Fibroblast of skin of right quadriceps (primary cell): ENCODE measurements at places on chromosomes 2 and 18.

DNA sequence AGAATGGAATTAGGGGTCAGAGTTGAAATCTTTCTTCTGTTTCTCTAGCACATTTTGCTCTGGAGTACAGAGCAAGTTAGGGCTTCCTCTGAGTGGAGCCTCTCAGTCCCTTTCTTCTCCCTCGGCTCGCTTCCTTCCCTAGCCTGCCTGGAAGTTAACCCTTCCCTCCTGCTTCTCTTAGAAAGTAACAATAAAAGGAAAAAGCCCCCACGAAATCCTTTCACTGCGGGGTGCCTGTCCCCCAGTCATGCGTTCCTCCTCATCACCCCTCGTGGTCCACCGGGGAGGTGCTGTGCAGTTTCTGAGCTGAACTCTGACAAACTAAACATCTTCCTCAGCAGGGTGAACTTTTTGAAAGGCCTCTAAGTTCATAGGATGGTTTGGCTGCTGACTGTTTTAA, 2.0 kb downstream of the IGFBP2 start:
- DNase-seq = no peak

GRCh38 chr2:160828076-160828475, 332.2 kb upstream of the TANK start:
- DNase-seq = no peak

DNA sequence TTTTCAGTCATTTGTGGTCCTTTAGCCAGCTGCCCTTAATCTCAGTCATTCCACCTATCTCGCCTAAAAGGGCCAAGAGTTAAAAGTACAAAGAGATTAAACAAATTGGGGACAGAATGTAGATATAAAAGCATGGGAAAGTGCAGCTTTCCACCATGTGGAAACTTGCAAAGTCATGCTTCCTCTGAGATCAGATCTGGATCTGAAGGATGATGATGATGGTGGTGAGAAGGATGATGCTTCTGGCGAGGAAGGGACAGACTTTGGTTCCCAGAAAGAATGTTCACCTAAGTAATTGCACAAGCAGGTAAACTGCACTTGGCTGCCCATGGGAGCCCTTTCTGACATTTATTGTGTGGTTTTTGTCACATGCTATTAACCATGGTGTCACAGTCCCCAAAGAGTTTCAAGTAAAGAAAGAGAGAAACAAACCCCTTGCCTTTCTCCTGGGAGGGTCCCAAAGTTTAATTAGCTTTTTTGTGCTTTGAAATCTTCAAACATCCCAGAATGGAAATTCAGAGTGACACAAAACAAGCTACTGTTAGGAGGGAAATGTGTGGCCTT, 34.7 kb downstream of the KLF7 start:
- no peak for DNase-seq

- DNase-seq = no peak
These were observed 5.4 kb downstream of the NEB start for GRCh38 chr2:151728804-151729414.

- DNase-seq = peak; percentile 18
These were observed 135.7 kb downstream of the EVA1A start for GRCh38 chr2:75424936-75425619.

DNA sequence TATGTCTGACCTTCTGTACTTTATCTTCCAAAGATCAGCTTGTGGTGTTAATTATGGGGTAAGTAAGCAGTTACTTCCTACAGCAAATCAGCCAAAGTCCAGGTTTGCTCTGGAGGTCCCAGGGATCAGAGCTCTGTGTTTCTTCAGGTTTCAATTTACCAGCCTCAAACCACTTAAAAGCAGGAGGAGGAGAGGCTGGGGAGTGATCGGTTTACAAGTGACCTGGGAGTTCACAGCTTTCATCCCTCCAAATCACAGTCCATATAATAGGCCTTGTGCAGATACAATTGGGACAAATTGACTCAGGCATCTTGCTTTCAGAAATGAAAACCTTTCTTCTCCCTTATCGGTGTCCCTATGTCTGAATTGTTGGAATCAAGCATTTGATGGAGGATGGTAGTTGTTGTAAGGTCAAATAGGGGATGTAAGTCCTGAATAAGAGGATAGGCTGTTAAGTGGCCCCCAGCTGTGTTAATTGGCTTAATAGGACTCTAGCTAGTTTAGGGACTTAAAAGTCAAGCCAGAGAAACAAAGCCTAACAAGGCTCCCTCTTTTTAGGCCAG, 188.0 kb upstream of the NT5C1B start:
- no peak for DNase-seq

- peak; percentile 52 for DNase-seq
These were observed 203.8 kb downstream of the RDH14 start for GRCh38 chr2:18356676-18357075.

DNA sequence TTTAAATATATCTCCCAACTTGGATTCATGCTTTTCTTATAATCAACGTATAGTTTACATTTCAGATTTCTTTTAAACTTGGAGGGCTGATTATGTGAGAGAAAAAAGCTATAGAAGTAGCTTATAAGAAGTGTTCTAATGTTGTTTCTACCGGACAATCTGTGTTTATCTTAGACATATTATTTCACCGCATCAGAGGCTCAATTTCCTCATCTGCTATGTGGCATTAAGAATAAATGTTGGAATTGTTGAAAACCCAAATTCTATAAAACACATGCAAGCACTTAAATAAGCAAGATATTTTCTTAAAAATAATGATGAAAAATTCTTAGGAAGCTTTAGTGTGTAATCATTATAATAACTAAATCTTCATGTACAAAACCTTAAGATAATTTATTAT, 407.9 kb downstream of the HRH4 start:
- DNase-seq = peak; percentile 67

DNA sequence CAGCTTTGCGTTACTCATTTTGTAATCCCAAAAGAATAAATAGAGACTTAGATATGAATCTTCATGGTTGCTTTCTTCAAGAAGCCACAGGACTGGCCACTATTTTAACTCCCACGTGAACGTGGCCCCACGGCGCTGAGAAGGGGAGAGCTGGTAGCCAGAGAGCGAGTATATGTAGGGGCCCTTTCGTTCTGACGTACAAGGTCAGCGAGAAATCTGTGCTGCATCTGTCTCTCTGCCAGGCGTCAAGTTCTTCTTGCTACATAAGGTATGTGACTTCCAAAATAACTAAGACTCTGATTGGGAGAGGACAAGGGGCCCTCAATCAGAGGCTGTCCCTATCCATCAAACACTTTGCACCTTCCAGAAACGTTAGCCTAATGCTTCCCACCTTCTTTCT, 149.2 kb downstream of the PLEKHA3 start:
- DNase-seq = no peak

GRCh38 chr2:152445791-152446201, 110.8 kb downstream of the FMNL2 start:
- DNase-seq = peak; percentile 94

GRCh38 chr2:120787822-120788700, 52.4 kb downstream of the GLI2 start:
- no peak for DNase-seq

GRCh38 chr2:164190700-164191099, 430.6 kb downstream of the GRB14 start:
- no peak for DNase-seq

GRCh38 chr2:55134316-55134706, 84.1 kb upstream of the RTN4 start:
- no peak for DNase-seq

GRCh38 chr18:22318745-22319407, 98.8 kb downstream of the CTAGE1 start:
- peak; percentile 26 for DNase-seq

GRCh38 chr2:128412181-128412871, 93.7 kb upstream of the HS6ST1 start:
- DNase-seq = no peak

DNA sequence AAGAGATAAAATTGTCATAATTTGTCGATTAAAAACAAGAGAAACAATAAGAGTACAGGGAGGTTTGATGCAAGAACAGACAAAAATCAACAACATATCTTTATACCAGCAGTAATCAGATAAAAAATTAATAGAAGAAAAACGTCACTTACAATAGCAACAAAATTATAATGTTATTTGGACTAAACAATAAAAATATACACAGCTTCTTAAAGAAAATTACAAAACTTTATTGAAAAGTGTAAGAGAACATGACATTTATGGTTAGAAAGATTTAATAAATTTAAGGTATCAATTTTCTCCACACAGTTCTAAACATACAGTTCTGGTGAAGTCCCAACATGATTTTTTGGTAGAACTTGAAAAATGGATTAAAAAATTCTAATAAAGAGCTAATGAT, 12.8 kb downstream of the RNF138 start:
- DNase-seq = no peak

GRCh38 chr2:217940261-217941220, 62.3 kb downstream of the TNS1 start:
- DNase-seq = no peak
